ENCODE measurements at places on chromosomes 2 and 18. TPM values are rescaled to one million over a fixed set of nuclear protein-coding genes. Genes with fewer than 3 reads are reported as not detected.

Gene TMEM200C
- not detected for total RNA-seq

DNA sequence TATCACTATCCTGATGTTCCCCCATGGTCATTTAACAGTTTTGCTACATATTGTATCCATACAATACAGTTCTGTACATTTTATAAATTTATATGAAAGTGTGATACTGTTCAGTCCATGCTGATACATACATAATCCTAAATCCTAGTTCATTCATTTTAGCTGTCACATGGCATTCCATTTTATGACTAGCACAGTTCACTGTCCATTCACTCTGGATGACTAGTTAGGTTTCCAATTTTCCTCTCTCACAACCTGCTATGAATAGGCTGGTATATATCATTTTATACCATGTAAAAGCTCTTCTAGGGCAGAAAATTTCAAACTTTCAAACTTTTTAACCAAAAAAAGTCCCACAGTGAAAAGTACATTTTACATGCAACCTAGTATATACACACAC, 15.2 kb downstream of the SMAD2 start:
- no peak for DNase-seq

GRCh38 chr2:38279201-38279600, 97.9 kb downstream of the ATL2 start:
- no peak for DNase-seq

- peak; percentile 15 for DNase-seq
Observed at GRCh38 chr18:55633032-55633431, 45.0 kb upstream of the TCF4 start.

DNA sequence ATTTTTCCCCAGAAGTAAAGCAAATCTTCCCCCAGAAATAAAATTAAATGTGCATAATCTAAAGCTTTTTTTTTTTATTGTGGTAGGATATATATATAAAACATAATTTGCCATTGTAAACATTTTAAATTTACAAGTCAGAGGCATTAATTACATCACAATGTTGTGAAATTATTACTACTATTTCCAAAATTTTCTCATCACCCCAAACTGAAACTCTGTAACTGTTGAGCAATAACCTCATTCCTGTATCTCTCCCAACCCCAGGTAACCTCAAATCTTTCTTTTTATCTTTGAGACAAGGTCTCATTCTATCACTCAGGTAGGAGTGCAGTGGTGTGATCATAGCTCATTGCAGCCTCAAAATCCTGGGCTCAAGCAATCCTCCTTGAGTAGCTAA, 11.2 kb downstream of the MRPL19 start:
- no peak for DNase-seq

Gene PDCD1
- not detected for total RNA-seq

GRCh38 chr18:58095222-58095621, 51.2 kb downstream of the NEDD4L start:
- DNase-seq: no peak

DNA sequence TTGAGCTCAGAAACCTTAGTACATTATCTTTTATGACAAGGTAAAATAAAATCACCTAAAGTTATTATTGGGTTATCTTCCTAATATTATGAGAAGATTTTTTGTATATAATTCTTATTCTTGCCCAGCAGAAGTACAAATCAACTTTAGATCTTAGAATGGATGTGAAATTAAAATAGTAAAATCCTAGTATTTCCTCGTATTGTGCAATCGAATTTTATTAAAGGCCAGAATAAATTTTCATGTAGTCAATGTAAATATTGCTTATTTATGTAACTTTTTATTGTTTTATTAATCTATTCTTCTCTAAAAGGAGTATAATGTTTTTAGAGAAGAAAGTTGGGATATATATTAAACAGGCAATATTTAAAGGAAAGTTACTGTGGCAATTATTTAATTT, 12.7 kb downstream of the MARS2 start:
- no peak for DNase-seq

- no peak for DNase-seq
Observed at GRCh38 chr2:43800894-43801293, 27.1 kb downstream of the DYNC2LI1 start.

Gene SERPINB13
- total RNA-seq: not detected

GRCh38 chr2:71291398-71291797, 40.2 kb upstream of the ZNF638 start:
- DNase-seq: no peak

GRCh38 chr2:220198896-220199295, 571.5 kb downstream of the SLC4A3 start:
- DNase-seq: peak; percentile 97

- DNase-seq: no peak
Observed at GRCh38 chr2:42810971-42811811, 18.8 kb upstream of the HAAO start.

GRCh38 chr18:3590096-3590630, 140.2 kb downstream of the TGIF1 start:
- DNase-seq: no peak

Gene CCDC141
- total RNA-seq: not detected

DNA sequence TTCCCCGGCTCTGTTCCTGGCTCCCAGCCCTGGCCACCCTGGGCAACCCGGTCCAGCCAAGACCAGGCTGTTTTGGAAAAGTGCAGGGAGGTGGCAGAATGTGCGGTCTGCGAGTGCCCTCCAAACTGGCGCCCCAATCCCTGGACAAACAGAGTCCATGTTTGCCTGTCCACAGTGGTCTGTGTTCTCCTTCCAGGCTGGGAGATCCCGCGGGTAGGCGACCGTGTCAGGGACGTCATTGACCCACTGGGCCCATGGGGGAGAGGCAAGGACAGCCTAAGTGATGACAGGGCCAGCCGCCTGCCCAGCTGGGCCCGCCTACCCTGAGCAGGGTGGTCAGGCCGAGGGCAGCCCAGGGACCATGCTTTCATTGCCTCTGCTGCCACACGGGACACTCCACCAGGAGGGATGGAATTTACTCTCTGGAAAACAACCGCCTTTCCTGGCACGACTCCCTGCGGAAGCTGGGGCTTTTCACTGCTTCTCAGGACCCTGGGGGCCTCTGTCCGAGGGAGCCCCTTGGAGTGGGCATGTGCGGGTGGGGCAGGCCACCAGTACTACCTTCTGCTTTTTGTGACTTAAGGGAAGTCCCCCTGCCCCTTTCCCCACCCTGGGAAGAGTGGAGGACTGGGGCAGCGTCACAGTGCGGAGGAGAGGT, 20.1 kb downstream of the CYP26B1 start:
- no peak for DNase-seq

DNA sequence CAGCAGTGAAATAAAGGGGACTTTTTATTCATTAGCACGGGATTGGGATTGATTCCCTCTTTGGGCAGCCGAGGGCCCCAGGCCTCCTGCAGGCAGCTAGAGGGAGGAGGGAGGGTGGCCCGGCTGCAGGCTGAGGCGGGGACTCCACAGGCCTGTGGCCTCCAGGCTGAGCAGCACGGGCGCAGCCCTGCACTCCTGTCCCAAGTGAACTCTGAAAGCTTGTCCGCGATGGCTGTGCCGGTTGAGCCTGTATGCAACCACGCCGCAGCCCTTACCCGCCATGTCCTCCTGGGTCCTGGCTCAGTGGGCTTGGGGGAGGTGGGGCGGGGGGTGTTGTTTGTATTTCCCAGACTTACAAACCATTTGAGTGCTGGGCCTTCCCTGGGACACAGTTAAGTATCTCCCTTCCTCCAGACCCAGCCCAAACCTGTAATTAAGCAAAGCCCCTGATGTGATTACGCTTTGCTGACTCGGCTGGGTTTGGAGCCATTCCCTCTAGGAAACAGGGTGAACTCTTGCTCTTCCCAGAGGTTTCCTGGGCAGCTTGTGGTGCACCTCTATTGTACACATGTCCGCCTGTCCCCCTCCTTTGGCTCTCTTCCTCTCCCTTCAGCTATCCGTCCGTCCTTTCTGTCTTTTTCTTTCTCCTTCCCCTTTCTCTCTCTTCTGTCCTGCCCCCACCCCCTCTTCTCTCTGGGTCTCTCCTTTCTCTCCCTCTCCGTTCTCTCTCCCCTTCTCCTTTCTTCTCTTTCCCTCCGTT, 5.3 kb downstream of the GLI2 start:
- no peak for DNase-seq

Data from MCF 10A (cell line).